ENCODE measurements at places on chromosomes 1 and 21.

DNA sequence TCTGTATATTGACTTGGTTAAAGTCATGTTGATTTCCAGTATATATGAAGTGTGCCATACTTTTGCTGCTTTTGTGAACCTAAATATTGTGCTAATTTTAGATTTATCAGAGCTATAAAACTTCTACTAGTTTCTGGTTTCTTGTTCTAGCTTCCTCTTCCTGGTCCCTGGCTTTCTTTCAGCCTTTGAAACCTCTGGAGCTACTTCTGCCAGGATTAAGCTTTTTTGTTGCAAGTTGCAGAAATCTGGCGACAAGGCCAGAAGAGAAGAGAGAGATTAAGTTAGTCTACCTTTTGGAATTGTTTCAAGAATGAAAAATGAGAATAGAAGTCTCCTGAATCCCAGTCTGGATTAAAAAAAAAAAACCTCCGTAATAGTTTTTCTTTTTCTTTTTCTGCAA, 13.5 kb downstream of the RNF2 start:
- no peak for DNase-seq

DNA sequence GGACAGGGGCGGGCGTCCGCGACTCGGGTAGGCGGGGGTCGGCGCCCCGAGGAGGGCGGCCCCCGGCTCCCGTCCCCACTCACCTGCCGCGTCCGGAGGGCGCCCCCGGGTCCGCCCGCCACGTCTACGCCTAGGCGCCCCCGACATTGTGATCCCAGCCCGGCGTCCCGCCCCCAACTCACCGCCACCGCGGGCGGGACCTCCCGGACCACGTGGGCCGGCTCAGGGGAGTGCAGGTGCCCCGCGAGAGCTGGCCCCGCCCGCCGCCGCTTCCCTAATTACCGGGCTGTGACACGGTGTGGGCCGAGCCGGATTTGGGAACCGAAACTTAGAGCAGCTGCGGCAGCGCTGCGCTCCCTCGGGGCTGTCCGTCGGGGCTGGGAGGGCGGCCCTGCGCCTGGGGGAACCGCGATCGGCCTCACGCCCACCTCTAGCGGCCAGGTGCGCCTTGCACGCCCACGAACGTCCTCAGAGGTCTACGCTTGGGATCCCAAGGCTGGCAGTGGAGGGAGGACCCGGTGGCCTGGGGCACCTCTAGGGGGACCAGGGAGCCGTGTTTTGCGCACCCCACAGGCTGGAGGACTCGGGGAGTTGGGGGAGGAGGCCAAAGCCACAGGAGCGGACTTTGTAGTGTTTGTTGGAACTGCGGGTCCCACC, 521 bp upstream of the NADK start:
- peak; percentile 88 for DNase-seq

DNA sequence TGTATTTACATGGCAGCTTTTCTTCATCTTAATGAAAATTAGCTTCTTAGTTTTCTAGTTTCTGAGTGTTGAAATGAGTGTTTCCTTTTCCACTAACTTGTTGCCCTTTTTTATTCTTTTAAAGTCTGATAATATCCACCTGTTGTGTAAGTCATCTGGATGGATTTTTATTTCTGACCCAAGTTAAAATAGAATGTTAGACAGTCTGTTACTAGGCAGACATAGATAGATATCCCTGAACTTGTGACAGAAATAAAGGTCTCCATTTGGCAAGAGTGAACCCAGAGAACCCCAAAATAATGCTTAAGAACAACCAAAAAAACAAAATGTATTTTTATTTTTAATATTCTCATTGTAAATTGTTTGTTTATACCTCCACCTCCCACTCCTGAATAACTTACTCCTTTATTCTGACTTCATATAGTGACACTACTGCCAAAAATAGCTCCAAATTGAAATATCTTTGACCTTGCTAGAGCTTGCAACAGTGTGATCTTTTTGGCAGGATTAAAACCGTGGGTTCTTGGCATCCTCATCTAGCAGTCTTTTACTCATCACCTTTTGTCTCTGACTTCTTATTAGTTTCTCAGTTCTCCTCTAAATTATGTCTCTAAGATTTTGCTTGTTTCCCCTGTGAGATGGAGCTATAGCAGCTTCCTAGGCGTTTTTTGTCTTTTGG, 26.9 kb upstream of the SH3D21 start:
- no peak for DNase-seq

GRCh38 chr1:98035602-98036002, 114.8 kb upstream of the DPYD start:
- no peak for DNase-seq

GRCh38 chr1:219506473-219506899, 106.4 kb downstream of the ZC3H11B start:
- no peak for DNase-seq

DNA sequence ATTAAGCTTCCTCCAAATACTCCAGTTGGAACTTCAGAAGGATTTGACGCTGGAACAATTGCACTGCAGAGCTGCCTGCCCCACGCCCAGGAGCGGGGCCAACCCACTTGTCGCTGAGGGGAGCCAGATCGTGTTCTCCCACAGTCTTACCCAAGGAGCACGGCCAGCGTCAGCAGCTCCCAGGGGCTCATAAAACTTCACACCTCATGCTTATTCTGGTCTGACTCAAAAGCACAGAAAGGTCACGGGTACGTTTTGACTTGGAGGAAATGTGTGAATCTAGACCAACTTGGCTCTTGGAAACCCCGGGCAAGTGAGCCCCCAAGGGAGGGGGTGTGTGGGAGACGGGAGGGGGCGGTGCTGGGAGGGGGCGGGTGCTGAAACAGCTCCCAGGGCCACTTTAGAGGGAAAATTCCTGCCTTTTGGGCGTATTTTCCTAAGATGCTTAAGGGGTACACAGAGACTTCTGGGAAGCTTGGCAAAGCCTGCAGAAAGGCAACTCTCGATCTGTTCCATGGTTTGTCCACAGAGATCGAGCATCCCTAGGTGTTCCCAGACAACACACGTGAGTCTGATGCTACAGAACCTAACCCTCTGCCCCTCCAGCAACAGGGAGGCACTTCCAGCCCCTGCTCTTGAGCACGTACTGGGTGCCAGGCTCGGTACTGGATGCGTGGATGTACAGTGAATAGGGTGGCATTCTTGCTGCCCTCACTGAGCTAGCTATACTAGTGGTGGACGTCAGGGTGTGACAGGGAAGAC, 98.9 kb downstream of the DHRS3 start:
- no peak for DNase-seq

DNA sequence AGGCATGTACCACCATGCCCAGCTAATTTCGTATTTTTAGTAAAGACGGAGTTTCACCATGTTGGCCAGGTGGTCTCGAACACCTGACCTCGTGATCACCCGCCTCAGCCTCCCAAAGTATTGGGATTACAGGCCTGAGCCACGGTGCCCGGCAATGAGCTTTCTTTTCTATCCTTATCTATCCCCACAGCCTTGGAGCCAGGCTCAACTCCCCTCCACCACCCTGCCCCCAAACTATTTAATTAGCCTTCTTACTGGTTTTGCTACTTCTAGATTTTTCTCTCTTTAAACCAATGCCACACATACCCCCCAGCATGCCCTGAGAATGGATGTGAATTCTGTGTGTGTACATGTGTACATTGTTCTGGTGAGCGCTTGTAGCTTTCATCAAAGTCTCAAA, 5.7 kb upstream of the VANGL2 start:
- DNase-seq, result no peak
